Heart right ventricle (tissue), 16 donors: ENCODE measurements at places on chromosomes 1 and 21. TPM values are rescaled to one million over a fixed set of nuclear protein-coding genes. Genes with fewer than 3 reads are reported as not detected.

Gene ETV3L
- not detected for total RNA-seq

Gene NIT1
- total RNA-seq = 34.8 TPM

Gene SLC45A3
- 1.4 TPM for total RNA-seq

Gene GLIS1
- total RNA-seq = 0.10 TPM

Gene PTPN22
- 0.28 TPM for total RNA-seq
